ENCODE measurements at places on chromosomes 7 and 10. TPM values are rescaled to one million over a fixed set of nuclear protein-coding genes. Genes with fewer than 3 reads are reported as not detected.

DNA sequence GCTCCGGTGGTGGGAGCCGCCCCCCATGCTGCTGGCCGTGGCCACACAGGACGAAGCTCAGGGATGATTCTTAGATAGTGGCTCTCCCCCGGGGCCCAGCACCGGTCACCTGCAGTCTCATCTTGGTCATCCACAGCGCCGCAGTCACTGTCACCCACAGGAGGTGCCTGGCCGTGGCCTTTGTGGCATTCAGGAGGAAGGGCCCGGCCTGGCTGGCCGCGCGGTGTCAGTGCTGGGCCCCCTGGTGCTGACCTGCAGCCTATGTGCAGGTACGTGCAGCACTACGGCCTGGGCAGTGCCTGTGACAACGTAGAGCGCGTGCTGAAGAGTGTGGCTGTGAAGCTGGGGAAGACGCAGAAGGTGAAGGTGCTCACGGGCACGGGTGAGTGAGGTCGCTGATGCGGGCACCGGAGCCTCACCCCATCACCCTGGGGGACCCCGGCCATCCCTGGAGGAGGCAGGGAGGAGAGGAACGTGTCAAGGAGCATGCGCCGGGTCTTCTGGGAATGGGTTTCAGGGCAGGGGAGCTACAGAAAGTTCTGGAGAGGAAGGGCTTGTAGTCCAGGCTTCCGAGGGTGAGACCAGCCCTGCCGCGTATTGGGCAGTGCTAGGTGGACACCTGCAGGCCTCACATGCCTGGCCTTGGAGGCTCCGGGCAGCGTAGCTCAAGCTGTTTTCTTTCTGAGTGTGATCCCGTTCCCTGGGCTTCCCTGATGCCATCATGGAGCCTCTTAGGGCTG lies 5.0 kb downstream of the SPRN start:
- DNase-seq, result peak; percentile 30

DNA sequence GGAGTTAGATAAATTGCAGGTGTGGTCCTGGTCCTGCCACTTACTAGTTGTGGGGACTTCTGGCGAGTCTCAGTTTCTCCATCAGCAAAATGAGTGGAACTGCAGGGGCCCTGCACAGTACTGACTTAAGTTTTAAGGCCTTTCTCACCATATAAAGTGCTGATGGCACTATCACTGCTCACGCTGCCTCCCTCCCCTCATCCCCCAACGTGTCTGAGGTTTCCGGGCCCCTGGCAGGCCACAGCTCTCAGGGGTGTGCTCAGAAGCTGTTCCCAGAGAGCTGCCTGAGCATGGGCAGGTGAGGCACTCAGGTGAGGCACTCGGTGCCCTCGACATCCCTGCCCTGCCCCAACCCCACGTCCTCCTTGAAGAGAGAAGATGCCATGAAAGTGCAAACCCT lies 74.2 kb downstream of the VOPP1 start:
- no peak for DNase-seq

- DNase-seq, result no peak
These were observed 108.9 kb downstream of the RNLS start for GRCh38 chr10:88473989-88474883.

DNA sequence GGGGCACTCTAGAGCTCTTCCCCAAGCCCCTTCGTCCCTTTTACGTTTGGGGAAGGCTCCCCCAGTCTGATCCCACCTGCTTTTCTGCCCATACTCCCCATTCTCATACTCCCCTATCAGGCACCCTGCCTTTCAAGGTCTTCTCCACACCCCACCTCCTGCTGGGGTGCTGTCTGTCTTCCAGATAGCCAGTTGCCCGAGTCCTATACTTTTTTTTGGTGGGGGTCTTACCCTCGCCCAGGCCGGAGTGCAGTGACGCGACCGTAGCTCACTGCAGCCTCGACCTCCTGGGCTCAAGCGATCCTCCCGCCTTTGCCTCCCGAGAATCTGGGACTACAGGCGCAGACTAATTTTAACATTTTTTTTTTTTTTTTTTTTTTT lies 775 bp upstream of the ABHD11 start:
- DNase-seq, result no peak

DNA sequence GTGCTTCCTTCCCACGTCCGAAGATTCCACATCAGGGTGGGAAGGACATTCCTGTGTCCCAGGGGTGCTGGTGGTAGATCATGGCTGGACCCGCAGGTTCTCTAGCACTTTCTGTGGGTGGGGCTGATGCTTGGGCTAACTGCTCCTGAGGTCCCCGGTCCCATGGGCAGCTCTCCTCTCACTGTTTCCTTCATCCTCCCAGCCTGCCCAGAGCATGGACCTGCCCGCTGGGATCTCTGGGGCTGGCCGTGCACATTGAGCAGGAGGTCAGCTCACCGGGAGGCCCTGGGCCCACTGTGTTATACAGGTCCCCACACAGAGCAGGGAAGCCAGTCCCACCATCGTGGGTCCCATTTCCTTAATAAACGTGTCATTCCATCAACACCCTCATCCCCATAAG lies 502.3 kb downstream of the TCERG1L start:
- DNase-seq, result no peak

- DNase-seq, result no peak
These were observed 55.3 kb downstream of the RASGEF1A start for GRCh38 chr10:43211431-43212042.

The PCLO gene
- 0.84 TPM for total RNA-seq
